Activated T-helper 2 cell treated with anti-CD3 and anti-CD28 coated beads, Interferon-gamma antibody, Interleukin-2, Interleukin-4, amounts not matched to agents 10 μg/mL and 5 μg/mL and 100 μg/mL, durations not matched to agents 14 hours and 24 hours and 36 hours (primary cell): ENCODE measurements at places on chromosomes 6 and 20.

GRCh38 chr6:52640916-52641315, 30.0 kb upstream of the TMEM14A start:
- H3K4me3 ChIP-seq: no peak overlapping the region
- no peak overlapping the region for H3K27ac ChIP-seq
- H3K36me3 ChIP-seq: no peaks in the 10 kb centered on the region
- H3K27me3 ChIP-seq: no peaks in the 10 kb centered on the region

DNA sequence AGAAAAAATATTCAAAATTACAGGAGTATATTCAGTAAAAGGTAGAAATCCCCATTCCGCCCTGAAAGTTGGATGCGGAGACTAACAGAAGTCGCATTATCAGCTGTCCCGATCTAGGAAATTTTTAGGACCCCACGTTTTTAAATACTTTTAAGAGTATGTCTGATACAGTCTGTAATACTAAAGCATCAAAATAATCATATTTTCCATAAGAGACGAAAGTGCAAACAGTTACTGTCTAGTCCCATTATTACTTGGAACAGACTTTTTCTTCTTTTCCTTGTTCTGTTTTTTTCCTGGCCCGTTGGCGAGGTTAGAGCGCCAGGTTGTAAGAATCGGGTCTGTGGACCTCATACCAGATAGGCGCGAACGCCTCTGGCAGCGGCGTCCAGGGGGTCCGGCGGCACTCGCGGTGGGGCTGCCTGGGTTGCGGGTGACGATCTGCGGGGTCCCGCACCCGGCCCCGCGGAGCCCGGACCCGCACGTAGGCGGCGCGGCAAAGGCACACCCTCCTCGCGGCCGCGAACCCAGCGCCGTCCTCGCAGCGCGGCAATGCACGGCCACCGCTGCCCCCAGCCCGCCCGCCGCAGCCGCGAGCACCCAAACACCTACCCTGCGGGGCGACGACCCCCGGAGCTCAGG, 460 bp downstream of the PLAGL1 start:
- H3K4me3 ChIP-seq: peak overlapping the region; percentile 63
- H3K36me3 ChIP-seq: peaks cover 7% of the 10 kb centered on the region
- no peak for DNase-seq
- H3K4me1 ChIP-seq: peaks cover 8% of the 10 kb centered on the region
- peaks cover 40% of the 10 kb centered on the region for H3K27me3 ChIP-seq
- no peak overlapping the region for H3K27ac ChIP-seq

- no peak overlapping the region for H3K4me3 ChIP-seq
Measured at GRCh38 chr20:44017905-44018258, 103.2 kb downstream of the TOX2 start.

GRCh38 chr6:139602577-139602976, 228.1 kb upstream of the CITED2 start:
- no peak for DNase-seq
- peaks cover 5% of the 10 kb centered on the region for H3K4me1 ChIP-seq
- no peaks in the 10 kb centered on the region for H3K36me3 ChIP-seq

GRCh38 chr6:44485601-44486401, 98.3 kb downstream of the CDC5L start:
- H3K27me3 ChIP-seq: peaks cover 28% of the 10 kb centered on the region
- DNase-seq: no peak
- H3K36me3 ChIP-seq: no peaks in the 10 kb centered on the region

- no peaks in the 10 kb centered on the region for H3K4me1 ChIP-seq
- H3K36me3 ChIP-seq: no peaks in the 10 kb centered on the region
- H3K4me3 ChIP-seq: no peak overlapping the region
- DNase-seq: no peak
- H3K27ac ChIP-seq: no peak overlapping the region
Measured at GRCh38 chr6:11615214-11615602, 77.7 kb downstream of the TMEM170B start.

- no peak for DNase-seq
- H3K4me3 ChIP-seq: no peak overlapping the region
- no peaks in the 10 kb centered on the region for H3K27me3 ChIP-seq
- H3K4me1 ChIP-seq: peaks cover 28% of the 10 kb centered on the region
- H3K27ac ChIP-seq: no peak overlapping the region
- peaks cover 20% of the 10 kb centered on the region for H3K36me3 ChIP-seq
Measured at GRCh38 chr20:63944078-63944941, 11.9 kb downstream of the UCKL1 start.

DNA sequence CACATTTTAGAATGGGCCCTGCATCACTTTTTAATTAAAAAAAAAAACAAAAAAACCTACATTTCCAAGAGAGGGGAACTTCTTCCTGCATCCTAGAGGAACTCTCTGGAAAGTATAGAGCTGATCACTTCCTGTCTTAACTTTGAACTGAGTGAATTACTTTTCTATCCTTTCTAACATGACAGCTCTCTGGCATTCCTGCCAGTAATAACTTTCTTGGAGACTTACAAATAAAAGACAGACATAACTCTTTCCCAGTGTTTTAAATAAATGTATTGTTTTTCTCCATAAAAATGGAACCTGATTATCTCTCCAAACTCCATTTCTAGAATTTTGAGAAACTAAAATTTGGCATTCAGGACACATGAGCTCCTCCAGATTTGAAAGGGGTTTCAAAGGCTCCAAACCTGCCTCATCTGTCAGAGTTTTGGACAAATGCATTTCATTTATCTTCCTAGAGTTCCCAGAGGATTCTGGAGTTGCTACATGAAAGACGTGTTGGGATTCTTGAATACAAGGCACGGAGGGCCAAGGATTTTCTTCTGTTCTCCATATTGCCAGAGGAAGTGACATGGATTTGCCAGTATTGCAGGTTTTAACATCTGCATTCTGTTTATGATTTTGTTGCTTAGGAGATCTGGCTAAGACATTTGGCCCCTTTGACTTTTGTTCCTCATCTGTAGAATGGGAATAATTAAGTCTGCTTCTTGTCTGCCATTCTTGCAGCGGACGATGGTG, 2.0 kb upstream of the SMOC2 start:
- no peak for DNase-seq
- H3K27me3 ChIP-seq: peaks cover 43% of the 10 kb centered on the region
- no peaks in the 10 kb centered on the region for H3K4me1 ChIP-seq
- H3K4me3 ChIP-seq: no peak overlapping the region

- no peaks in the 10 kb centered on the region for H3K4me1 ChIP-seq
- DNase-seq: no peak
- H3K36me3 ChIP-seq: no peaks in the 10 kb centered on the region
Measured at GRCh38 chr6:33794910-33795623, 6.1 kb upstream of the LEMD2 start.

DNA sequence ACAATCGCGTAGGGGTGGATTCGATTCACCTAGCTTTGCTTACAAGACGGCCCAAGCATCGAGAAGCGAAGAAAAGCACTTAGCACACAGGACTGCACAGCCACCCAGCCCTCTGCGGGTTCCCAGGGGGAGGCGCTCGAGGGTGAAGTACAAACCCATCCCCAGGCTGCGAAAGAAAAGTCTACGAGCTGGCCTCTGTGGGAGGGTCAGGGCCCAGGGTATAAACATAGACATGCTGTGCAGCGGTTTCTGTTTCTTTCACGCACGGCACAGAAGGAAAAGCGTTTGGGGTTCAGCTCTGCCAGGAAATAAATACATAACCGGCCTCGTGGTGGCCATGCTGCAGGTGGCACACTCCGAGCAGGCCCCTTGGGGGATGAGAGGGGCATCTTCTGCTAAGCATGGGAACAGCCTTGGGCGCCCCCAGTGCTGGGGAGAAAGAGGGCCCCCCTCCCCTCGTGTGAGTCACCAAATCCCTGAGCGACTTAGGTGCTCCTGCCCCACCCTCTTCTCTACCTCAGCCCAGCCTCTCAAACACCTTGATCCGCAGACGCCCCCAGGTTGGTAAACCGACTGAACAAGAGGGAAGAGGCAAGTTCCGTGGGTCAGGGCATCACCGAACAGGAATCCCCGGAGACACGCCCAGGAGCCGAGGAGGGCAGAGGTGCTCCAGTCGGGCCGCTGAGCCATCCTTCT, 91.6 kb upstream of the RIPOR2 start:
- peaks cover 40% of the 10 kb centered on the region for H3K4me1 ChIP-seq
- DNase-seq: peak; percentile 78
- peak overlapping the region; percentile 71 for H3K4me3 ChIP-seq
- peaks cover 14% of the 10 kb centered on the region for H3K36me3 ChIP-seq
- H3K27ac ChIP-seq: peak overlapping the region; percentile 78
